Sigmoid colon (tissue), 7 donors: ENCODE measurements at places on chromosomes 12 and 14. TPM values are rescaled to one million over a fixed set of nuclear protein-coding genes. Genes with fewer than 3 reads are reported as not detected.
A peak's percentile ranks its signal among the peaks of the same experiment; 100 is the strongest.

- peaks cover 71% of the 10 kb centered on the region for H3K36me3 ChIP-seq
- no peaks in the 10 kb centered on the region for H3K4me1 ChIP-seq
- H3K27ac ChIP-seq = no peak overlapping the region
- no peaks in the 10 kb centered on the region for H3K27me3 ChIP-seq
- H3K4me3 ChIP-seq = no peak overlapping the region
These were observed 40.4 kb downstream of the PSEN1 start for GRCh38 chr14:73176685-73177084.

DNA sequence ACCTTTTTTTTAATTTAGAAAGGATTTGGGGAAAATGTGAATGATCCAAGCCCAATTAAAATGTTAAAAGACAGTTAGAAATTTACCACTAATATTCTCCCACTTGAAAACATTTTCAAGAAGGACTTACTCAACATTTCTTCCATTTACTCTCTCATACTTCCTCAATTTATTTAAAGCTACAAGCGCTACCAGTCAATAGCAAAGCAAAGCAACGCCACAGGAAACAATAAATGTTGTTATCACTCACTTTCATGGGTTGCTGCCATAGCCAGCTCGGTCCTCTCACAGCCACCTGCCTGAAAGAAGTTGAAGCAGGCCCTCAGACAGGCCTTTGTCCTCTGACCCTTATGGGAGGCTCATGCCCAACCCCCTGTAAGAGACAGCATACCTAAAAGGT lies 6.0 kb upstream of the SOS2 start:
- H3K27me3 ChIP-seq = no peaks in the 10 kb centered on the region
- no peak overlapping the region for H3K4me3 ChIP-seq

- no peaks in the 10 kb centered on the region for H3K36me3 ChIP-seq
- H3K27me3 ChIP-seq = no peaks in the 10 kb centered on the region
- no peak for DNase-seq
- no peak overlapping the region for H3K4me3 ChIP-seq
- no peaks in the 10 kb centered on the region for H3K4me1 ChIP-seq
These were observed 10.0 kb upstream of the PPP4R3A start for GRCh38 chr14:91520138-91520537.

GRCh38 chr14:32201193-32201815 lies 541 bp upstream of the RNU6-7 start:
- peak; percentile 90 for DNase-seq
- H3K27me3 ChIP-seq = no peaks in the 10 kb centered on the region
- H3K4me3 ChIP-seq = peak overlapping the region; percentile 65
- peaks cover 12% of the 10 kb centered on the region for H3K4me1 ChIP-seq
- H3K27ac ChIP-seq = peak overlapping the region; percentile 85

DNA sequence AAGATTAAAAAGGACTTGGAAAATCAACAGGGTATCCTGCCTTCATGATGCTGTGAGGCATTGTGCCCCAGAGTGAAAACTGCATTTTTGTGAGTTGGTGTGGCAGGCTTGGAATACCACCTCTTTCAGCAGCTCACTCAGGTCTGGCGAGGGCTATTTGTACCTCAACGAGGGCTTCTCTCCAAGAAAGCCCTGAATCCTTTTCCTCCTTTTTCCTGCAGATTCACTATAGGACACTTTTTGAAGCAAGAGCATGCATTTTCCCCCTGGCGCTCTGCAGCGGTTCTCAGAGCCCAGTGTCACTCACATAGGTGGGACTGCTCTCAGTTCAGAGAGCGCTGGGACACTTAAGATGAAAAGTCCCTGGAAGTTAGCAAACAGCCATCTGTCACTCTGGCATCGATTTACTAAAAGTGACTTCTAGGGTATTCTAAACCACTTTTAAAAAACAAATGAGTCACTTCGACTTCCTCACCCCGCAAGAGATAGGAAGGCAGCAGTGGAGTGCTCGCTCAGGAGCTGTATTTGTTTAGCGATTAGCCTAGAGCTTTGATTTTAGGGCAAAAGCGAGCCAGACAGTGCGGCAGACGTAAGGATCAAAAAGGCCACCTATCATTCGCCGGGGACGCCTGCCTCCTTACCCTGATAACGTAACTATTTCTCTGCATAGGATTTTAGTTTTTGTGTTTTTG lies 782 bp upstream of the LGR5 start:
- H3K27ac ChIP-seq = no peak overlapping the region
- peaks cover 24% of the 10 kb centered on the region for H3K4me1 ChIP-seq
- no peaks in the 10 kb centered on the region for H3K36me3 ChIP-seq
- no peak for DNase-seq

DNA sequence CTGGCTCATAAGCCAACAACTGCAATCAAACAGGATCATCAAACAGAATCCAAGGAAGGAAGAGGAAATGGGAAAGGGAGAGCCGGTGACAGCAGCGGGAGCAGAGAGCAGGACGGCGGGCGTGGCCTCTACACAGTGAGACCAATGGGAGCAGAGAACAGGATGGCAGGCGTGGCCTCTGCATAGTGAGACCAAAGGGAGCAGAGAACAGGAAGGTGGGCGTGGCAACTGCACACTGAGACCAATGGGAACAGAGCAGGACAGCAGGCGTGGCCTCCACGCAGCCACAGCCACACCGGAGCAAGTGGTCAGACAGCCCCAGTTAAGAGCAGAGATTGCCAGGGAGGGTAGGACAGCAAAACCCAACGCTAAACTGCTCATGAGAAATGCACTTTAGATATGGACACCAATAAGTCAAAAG lies 16.4 kb downstream of the LRCOL1 start:
- no peaks in the 10 kb centered on the region for H3K36me3 ChIP-seq
- H3K27ac ChIP-seq = no peak overlapping the region
- peak overlapping the region; percentile 17 for H3K4me3 ChIP-seq
- H3K4me1 ChIP-seq = peaks cover 12% of the 10 kb centered on the region
- peak; percentile 95 for DNase-seq

- H3K36me3 ChIP-seq = no peaks in the 10 kb centered on the region
- H3K27me3 ChIP-seq = no peaks in the 10 kb centered on the region
- DNase-seq = no peak
- no peaks in the 10 kb centered on the region for H3K4me1 ChIP-seq
- no peak overlapping the region for H3K4me3 ChIP-seq
These were observed 462.9 kb upstream of the USP15 start for GRCh38 chr12:61797266-61797665.

The KRT71 gene
- not detected for total RNA-seq

The FGF23 gene
- total RNA-seq = not detected

GRCh38 chr14:39739796-39740195 lies 307.6 kb upstream of the FBXO33 start:
- H3K4me3 ChIP-seq = no peak overlapping the region
- no peak for DNase-seq
- H3K27ac ChIP-seq = no peak overlapping the region
- no peaks in the 10 kb centered on the region for H3K27me3 ChIP-seq
- no peaks in the 10 kb centered on the region for H3K4me1 ChIP-seq

- H3K27me3 ChIP-seq = peaks cover 20% of the 10 kb centered on the region
- H3K36me3 ChIP-seq = peaks cover 34% of the 10 kb centered on the region
- H3K4me1 ChIP-seq = peaks cover 15% of the 10 kb centered on the region
- DNase-seq = no peak
These were observed 3.4 kb upstream of the DHH start for GRCh38 chr12:49098035-49098451.

DNA sequence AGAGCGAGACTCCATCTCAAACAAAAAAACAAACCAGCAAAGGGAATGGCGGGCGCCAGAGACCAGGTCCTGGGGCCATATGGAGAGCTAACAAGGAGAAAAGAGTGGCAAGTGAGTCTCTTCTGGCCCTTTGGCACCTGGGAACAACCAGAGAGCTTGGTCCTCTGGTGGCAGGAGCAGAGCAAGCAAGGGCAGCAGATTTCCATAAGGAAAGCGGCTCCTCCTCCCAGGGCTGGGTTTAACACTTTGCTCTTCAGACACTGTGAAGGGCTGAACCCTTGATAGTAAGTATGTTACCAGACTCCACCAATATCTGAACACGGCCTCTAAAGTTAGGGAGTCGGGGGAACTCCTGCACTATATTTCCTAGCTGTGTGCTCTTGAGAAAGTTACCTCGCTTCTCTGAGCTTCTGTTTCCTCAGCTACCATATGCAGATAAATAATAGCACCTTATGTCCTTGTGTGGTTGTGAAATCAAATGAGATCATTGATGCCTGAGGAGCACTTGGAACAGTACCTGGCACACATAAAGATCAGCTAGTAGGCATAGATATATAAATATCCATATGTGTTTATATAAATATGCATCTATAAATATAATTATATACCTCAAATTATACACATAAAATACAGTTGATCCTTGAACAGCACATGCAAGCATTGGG lies 33.4 kb upstream of the PLEKHG6 start:
- no peak overlapping the region for H3K4me3 ChIP-seq
- peak; percentile 45 for DNase-seq
- H3K27me3 ChIP-seq = no peaks in the 10 kb centered on the region
- H3K36me3 ChIP-seq = no peaks in the 10 kb centered on the region
- H3K4me1 ChIP-seq = peaks cover 36% of the 10 kb centered on the region
- peak overlapping the region; percentile 90 for H3K27ac ChIP-seq

DNA sequence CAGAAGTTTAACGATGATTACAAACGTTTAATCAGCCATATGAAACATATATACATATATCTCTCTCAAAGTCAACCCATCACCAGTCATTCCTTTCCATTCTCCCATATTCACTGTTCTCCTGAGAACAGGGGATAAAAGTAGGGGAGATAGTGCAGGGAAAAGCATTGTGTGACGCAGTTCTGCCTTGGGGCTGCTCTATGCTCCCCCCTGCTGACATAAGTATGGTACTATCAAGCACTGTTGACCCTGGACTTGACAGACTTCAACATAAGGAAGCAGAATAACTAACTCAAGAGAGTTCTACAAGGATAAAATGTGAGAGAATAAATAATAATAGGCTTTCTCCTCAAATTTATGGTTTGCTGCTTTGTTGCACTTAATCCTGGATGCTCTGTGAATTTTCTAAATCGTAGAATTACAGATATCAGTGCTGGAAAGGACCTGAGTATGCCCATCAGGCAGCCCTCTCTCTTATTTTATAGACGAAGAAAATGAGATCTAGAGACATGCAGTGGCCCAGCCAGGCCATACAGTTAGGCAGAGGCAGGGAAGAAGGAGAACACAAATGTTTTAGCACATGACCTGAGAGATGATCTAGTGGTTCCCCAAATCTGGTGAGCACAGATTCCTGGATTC lies 87.2 kb downstream of the SCN8A start:
- H3K4me1 ChIP-seq = no peaks in the 10 kb centered on the region
- no peak overlapping the region for H3K4me3 ChIP-seq
- no peaks in the 10 kb centered on the region for H3K36me3 ChIP-seq

The SDSL gene
- total RNA-seq = 1.1 TPM

The FSCB gene
- not detected for total RNA-seq

GRCh38 chr12:21073129-21073528 lies 57.9 kb upstream of the SLCO1B1 start:
- no peak overlapping the region for H3K27ac ChIP-seq
- H3K27me3 ChIP-seq = no peaks in the 10 kb centered on the region
- H3K4me3 ChIP-seq = no peak overlapping the region

- H3K4me3 ChIP-seq = peak overlapping the region; percentile 76
- H3K36me3 ChIP-seq = no peaks in the 10 kb centered on the region
- DNase-seq = peak; percentile 84
- H3K4me1 ChIP-seq = peaks cover 25% of the 10 kb centered on the region
- peak overlapping the region; percentile 93 for H3K27ac ChIP-seq
- H3K27me3 ChIP-seq = no peaks in the 10 kb centered on the region
These were observed 634 bp downstream of the MED13L start for GRCh38 chr12:116276652-116277466.

DNA sequence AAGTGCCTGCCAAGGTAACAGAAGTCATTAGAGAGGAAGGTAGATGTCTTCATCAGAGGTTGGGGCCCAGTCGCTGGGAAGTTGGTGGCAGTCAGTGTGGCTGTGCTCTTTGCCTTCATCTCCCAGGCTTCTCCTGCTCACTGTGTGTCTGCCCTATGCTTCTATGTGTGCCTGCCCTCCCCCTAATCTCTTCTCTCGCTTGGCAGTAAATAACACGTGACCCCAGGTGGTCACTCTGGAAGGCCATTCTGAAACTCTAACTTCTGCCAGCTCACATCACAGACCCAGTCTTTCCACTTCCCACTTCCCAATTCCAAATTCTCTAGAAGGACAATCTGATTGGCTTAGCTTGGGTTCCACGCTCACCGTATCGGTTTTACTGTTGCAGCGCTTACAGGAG lies 9.3 kb downstream of the ZNF664 start:
- no peaks in the 10 kb centered on the region for H3K36me3 ChIP-seq
- H3K4me3 ChIP-seq = no peak overlapping the region
- no peak for DNase-seq

DNA sequence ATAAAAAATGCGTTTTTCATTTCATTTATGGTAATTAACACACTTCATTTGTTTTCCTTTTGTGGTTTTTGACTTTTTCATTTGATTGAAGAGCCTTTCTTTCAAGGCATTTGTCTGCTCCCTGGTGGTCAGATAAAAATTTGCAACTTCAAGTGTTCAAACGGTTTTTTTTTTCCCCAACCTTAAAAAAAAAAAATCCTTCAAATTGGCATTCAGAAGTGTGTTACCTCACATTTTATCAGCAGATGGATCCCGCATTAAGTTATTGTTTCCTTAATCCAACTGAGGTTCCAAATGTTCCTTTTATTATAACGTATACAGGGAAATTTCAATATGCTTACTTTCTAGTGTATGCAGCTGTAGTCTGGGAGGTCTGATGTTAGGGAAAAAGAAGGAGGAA lies 47.2 kb downstream of the MYF5 start:
- DNase-seq = no peak
- H3K27ac ChIP-seq = no peak overlapping the region
- no peak overlapping the region for H3K4me3 ChIP-seq
- H3K4me1 ChIP-seq = no peaks in the 10 kb centered on the region
- H3K36me3 ChIP-seq = no peaks in the 10 kb centered on the region

The HNF1A gene
- under 0.01 TPM for total RNA-seq

DNA sequence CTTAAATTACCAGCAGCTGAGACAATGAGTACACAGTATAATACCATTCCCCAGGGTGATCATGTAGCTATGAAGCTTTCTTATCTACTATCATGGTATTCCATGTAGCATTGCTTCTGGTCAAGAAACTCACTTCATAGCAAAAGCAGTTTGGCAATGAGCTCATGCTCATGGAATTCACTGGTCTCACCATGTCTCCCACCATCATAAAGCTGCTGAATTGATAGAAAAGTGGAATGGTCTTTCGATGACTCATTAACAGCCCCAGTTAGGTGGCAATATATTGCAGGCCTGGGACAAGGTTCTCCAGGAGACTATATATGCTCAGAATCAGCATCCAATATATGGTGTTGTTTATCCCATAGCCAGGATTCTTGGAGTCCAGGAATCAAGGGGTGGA lies 553.7 kb downstream of the FOXG1 start:
- H3K4me3 ChIP-seq = no peak overlapping the region
- no peak for DNase-seq
- no peaks in the 10 kb centered on the region for H3K36me3 ChIP-seq
- no peak overlapping the region for H3K27ac ChIP-seq

The P2RX2 gene
- not detected for total RNA-seq

DNA sequence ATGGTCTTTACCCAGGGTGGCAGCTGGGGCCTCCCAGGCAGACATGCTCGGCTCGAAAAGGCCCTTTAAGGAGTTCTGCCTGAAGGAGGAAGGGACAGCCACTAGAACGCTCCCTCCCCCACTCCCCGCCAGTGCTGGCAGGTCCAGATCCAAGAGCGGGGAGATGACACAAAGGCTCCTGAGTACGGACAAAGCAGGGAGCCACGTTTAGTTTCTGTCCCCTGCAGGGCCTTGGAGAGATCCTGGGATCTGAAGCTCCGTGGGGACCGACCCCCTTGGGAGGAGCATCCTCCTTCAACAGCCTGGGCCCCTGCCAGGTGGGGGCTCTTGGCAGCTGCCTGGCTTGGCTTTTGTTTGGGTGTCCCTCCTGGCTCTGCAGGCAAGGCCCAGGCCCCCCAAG lies 89.7 kb downstream of the ESRRB start:
- H3K27me3 ChIP-seq = no peaks in the 10 kb centered on the region
- no peak overlapping the region for H3K4me3 ChIP-seq
- DNase-seq = no peak
- H3K36me3 ChIP-seq = no peaks in the 10 kb centered on the region
- no peak overlapping the region for H3K27ac ChIP-seq
